Mesenteric fat pad (tissue), 1 donor: ENCODE measurements at places on chromosomes 16 and 17.

DNA sequence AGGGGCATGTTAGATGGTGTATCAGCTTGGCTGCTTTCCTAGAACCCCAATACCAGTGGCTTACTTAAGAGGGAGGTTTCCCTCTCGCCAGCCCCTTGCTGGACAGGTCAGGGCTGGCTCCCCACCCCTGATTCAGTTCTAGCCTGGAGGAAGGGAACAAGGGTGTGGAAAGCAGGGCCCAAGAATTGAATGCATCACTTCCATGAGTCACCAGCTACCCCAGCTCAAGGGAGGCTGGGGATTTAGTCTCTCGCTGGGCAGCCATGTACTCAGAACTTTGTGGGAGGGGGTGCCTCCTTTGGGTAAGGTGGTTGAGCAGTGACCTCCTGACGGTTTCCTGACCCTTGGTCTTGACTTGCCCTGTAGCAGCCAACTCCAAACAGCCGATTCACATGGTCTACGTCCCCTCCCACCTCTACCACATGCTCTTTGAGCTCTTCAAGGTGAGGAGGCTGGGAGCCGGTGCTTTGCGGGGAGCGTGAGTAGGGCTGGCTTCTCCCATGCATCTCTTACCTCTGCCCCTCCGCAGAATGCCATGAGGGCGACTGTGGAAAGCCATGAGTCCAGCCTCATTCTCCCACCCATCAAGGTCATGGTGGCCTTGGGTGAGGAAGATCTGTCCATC is 12.8 kb downstream of the PDK2 start:
- DNase-seq: no peak

- no peak for DNase-seq
These were observed 137.2 kb downstream of the UTP18 start for GRCh38 chr17:51397361-51398127.

GRCh38 chr16:78005881-78006280 is 16.5 kb upstream of the CLEC3A start:
- DNase-seq: no peak

DNA sequence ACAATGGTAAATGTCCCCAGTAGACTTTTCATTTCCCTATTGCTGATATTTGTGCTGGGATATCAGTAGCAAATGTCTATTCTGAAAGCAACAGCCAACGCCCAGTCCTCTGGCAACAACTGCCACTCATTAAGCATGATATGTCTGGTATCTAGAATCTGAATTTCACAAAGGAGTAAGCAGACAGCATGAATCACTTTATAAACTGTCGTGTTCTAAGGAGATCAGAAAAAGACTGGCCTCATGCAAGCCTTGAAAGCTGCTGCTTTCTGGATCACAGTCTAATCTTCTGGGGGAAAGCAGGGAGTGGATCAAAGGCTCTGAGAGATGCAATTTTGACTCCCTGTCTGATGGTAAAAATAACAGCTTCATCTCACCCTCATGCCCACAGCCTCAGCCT is 153.1 kb upstream of the NOG start:
- no peak for DNase-seq

- no peak for DNase-seq
These were observed at the start of gene KRTAP4-8 for GRCh38 chr17:41098042-41098441. Gene KRTAP4-8 (minus strand): TSS chr17:41098142. CDS start chr17:41098084, 58 bp downstream.

GRCh38 chr17:73956595-73957465 is 246.6 kb upstream of the RPL38 start:
- peak; percentile 86 for DNase-seq

DNA sequence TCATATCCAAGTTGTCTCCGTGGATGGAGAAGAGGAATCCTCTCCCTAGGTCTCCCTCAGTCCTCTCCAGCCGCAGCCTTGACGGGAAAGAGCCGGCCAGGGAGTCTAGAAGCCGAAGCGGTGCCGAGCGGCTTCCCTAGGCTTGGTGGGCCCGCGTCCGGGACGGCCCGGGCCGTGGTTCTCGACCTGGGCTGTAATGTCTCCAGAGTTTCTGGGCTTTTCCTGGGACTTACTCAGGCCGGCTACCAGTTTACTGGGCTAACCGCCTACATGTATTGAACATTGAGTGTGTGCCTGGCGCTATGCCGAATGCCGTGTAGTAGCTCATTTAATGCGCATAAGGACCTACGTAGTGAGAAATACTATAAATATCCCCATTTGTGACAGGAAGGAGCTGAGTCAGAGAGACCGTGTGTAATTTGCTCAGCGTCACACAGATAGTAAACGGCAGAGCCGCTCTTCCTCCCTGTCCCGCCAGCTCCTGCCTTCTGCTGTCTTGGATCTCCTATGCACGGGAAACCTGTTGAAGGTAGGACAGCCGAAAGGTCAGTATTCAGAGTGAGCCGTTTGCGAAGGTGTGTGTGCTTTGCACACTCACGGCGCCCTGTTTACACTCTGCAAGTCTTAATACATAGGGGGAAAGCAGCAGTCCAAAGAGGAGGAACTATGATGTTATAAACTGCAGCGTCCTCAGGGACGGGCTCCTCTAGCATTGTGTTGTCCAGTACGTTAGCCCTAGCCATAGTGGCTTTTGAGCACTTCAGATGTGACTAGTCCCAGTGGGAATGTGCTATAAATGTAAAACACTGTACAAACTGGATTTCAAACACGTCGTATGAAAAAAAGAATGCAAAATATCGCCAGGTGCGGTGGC is 723 bp upstream of the SPAG5 start:
- peak; percentile 89 for DNase-seq

DNA sequence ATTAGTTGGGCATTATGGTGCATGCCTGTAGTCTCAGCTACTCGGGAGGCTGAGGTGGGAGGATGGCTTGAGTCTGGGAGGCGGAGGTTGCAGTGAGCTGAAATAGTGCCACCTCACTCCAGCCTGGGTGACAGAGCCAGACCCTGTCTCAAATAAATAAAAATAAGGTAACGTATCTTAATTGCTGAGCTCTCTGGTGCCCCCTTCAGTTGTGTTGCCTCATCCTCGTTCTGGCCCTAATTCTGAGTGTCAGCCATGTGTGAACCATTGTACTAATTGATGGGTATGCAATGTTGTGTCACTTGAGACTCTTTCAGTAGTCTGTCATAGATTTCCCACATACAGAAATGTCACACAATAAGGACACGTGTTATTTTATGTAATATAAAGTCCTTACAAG is 363.1 kb upstream of the RBFOX1 start:
- no peak for DNase-seq

DNA sequence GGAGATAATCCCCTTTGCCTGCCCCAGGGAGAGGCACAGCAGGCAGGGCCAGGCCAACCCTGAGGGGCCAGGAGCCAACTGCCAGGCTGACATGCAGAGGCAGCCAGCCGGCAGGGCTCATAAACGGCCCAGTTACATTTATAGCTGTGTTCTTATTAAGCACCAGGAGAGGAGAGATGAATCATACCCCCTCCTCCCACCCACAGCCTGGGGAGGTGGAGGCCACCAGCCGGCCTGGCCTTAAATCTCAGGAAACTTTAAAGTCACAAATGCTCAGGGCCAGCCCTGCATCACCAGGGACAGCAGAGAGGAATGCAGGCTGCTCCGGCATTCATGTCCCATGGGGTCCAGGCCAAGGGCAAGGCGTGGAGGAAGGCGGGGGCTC is 177.2 kb downstream of the TMEM132E start:
- DNase-seq: peak; percentile 75

DNA sequence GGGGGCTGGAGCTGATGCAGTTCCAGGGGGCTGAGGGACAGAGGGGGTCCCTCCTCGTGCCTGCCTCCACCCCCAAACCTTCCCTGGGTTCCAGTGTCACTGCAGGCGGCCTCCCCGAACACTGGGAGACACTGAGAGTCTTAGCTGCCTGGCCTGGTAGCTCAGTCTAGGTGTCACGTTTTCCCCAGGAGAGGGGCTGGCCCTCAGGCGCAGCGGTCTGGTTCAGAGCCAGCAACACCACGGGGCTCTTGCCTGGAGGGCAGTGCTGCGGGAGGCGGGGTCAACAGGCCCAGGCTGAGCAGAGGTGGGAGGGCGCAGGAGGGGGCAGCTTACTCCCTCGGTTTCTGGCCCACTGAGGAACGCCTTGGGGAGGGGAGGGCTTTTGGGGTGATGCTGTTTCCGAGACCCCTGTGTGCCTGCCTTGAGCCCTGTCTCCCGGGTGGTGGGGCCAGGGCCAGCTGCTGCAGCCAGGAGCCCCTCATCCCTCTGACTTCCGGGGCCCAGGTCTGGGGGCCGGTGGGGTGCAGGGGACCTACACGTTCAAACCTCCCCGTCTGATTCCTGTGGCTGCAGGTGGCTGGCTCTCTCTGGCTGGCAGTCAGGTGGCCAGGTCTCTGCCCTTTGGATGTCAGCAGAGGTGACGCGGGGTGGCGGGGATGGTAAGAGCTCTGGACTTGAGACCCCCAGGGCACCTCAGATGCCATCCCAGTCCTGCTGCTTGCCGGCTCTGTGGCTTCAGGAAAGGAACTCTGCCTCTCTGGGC is 89.3 kb upstream of the GSE1 start:
- DNase-seq: no peak

GRCh38 chr16:19853132-19853741 is 31.4 kb downstream of the GPRC5B start:
- DNase-seq: no peak

- peak; percentile 43 for DNase-seq
These were observed 157.1 kb downstream of the KATNIP start for GRCh38 chr16:27706866-27707685.

DNA sequence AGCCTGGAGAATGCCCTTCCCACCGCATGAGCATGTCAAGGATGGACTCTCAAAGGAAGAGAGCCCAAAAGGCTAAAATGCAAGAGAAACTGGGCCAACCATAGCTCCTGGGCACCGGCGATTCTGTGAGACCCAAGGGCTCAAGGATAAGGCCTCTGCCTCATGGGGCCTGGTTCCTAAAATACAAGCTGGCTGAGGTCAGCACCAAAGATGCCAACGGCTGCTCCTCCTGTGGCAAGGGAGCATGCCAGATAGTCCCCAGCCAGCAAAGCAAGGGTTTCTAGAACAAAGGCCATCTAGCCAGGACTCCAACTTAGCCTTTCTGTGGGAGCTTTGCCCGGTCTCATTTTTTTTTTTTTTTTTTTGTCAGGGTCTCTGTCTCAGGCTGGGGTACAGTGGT is 20.1 kb downstream of the GPRC5B start:
- no peak for DNase-seq
